ENCODE measurements at places on chromosomes 7 and 10.

DNA sequence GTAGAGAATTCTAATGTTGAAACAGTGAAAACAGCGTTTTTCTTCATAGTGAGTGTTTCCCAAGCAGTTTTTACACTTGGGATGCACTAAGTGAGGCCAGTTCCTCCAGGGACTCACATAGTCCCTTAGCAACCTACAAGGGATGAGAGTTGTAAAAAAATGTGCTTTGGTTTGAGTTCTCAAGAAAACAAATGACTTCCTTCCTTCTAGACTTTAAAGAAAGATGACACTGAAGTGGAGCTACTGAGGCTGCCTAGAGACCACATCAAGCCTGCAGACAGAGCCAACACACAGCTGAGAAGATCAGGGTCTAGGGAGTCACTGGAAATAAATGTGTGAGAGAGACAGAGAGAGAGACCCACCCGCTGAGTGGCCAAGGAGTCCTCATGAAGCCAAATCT lies 264.4 kb downstream of the TNS3 start:
- no peak for DNase-seq

GRCh38 chr10:49446031-49446430 lies 50.1 kb upstream of the DRGX start:
- peak; percentile 40 for DNase-seq

DNA sequence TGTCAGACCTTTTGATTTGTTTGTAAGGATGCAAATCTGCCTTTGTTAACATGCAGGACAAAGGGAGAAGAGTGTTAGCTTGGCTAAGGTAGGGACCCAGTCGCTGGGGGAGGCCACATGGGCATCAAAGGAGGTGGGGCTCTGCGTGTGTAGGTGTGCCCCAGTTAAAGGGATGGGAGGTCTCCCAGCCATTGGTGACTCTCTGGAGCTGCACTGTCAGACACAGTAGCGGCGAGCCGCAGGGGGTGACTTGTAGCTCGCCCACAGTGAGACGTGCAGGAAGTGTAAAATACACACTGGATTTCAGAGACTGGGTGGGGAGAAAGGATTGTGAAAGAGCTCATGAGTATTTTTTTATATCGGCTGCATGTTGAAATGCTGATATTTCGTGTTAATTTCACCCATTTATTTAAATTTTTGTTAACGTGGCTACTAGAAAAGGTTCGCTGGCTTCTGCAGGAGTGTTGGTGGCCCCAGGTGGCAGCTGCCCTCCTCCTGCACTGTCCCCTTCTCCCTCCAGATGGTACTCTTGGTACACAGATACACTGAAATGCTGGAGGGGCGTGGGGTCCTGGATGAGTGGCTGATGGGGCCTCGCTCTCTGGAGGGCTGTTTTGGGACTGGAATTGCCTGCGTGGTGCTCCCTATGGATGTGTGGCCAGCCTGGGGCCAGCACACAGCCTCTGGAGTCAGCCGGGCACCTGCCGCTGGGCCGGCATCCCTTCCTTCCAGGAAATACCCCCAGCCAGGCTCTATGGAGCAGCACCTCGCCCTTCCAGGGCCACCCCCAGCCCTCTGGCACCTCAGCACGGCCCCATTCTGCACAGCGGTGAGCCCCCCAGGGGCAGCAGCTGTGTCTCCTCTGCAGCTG lies 59.2 kb downstream of the LHPP start:
- peak; percentile 15 for DNase-seq

- DNase-seq, result no peak
Observed at GRCh38 chr7:104895522-104896236, 118.3 kb upstream of the KMT2E start.

- DNase-seq, result peak; percentile 46
Observed at GRCh38 chr7:41885748-41886147, 182.9 kb upstream of the INHBA start.

- no peak for DNase-seq
Observed at GRCh38 chr7:7789551-7789988, 71.2 kb upstream of the RPA3 start.

DNA sequence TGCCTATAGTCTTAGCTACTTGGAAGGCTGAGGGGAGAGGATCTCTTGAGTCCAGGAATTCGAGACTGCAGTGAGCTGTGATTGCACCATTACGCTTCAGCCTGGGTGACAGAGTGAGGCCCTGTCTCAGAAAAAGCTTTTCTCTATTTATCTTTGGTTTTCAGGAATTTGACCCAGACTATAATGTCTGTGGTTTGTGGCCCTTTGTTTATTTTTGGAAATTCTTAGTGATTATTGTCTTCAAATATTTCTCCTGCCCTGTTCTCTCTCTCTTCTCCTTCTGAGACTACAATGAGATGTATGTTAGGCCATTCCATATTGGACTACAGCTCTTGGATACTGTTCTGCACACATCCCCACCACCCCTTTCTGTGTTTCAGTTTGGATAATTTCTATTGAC lies 4.7 kb downstream of the MUC12 start:
- DNase-seq, result peak; percentile 63

DNA sequence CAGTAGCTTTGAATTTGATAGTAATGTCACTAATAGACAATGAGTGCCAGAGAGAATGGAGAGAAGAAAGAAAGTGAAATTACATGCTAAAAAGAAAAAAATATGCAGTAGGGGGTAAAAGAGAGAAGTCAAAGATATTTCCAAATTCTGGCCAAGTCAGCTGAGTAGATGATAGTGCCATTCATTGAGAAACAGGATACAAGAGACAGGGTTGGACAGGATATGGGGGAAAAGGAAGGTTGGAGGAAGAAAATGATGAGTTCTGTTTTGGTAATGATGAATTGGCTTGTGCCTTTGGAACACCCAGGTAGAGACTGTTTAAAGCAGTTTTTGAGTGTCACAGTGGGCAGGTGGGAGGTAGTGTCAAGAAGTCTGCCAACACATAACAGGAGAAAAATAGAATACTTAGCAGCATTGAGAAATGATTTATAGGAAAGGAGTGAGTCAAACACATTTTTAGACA lies 78.3 kb downstream of the LRRC17 start:
- no peak for DNase-seq

DNA sequence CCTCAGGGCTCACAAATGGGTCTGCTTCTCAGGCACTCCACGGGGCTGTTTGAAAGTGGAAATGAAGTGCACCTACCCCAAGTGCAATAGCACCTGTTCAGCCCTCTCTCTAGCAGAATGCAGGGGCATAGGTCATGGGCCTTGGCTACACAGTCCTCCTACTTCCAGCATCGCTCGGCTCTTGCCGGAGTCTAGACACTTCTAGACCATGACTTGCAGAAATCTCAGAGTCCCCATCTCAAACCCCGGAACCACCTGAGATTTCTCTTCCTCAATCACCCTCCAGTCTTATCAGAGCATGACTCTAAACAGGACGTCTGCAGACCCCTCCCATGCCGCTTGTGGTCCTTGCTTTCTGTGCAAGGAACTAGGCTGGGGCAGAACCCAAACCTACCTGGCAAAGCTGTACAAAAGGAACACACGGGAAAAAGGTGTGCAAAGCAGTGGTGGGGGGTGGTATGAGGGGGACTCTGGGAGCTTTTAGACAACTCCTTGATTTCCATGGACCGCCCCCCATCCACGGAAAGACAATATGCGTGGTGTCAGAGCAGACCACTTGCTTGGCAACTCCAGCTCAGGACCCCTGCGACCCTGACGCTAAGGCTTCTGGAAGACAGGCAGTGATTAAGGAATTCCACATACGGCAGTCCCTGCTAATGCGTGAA lies 13.8 kb downstream of the TMEM273 start:
- DNase-seq, result no peak

GRCh38 chr7:106947244-106947728 lies 82.2 kb downstream of the PIK3CG start:
- DNase-seq, result peak; percentile 81

DNA sequence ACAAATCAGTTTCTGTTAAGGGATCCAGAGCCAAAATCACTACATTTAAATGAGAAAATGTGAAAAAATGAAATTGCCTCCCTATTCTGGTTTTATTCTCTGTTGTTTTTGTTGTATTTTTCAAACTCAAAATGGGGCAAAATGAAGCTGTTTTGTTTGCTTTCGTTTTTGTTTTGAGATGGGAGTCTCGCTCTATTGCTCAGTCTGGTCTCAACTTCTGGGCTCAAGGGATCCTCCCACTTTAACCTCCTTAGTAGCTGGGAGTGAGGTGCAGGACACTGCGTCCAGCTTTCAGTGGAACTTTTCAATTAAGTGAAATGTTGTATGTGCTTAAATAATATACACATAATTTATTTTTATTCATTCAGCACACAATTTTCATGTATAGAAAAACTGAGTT lies 205.0 kb downstream of the SORCS1 start:
- DNase-seq, result no peak

DNA sequence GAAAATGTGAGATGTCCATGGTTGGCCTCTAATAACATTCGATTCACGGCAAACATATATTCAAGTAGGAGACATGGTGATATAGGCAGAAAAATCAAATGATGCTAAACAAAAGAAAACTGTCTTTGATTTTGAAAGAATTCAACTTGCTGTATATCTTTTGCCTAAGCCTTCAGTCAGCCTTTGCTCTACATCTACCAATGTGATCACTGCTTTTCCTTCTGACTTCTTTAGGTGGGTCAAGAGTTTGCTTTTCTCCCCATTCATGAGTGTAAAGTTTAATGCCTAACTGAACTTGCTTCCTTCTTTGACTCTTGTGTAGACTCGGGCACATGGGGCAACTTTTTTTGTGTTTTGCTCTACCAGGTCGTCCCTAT lies 417 bp upstream of the HIF1AN start:
- no peak for DNase-seq

GRCh38 chr10:60944058-60944909 lies at the start of gene RHOBTB1:
Gene RHOBTB1 (minus strand): TSS chr10:60944185. CDS start chr10:60911542, 32,643 bp downstream.
- peak; percentile 89 for DNase-seq

GRCh38 chr10:58868736-58869435 lies 307.6 kb upstream of the PHYHIPL start:
- peak; percentile 56 for DNase-seq

DNA sequence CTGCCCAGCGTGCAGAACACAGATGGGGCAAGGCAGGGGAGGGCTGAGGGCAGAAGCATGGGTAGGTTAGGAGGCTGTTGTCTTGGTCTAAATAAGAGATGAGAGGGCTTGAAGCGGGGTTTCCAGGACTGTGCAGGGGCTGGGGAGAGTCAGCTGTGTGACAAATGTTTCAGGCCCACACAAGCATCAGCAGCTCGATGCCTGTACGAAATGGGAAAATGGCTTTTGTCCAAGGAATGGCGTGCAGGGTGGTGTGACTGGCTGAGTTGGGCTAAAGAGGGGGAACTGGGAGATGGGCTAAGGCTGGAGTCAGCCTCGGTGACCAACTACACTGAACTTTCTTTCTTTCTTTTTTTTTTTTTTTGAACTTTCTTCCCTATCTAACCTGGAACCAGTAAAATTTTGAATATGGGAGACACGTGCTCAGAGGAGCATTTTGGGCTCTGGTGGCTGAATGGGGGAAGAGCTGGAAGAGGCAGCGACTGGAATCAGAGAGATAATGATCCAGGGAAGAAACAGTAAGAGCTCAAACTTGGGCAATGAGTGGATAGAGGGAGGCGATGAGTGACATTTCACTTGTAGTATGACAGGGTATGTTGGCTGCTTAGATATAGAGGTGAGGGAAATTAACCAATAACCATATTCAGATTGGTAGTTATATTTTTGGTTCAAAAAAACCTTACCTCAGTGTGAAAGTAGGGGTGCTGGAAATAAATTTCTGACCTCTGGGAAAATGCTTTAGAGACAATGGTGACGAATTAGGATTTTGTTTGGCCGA lies 10.2 kb upstream of the EPHA1 start:
- DNase-seq, result no peak

DNA sequence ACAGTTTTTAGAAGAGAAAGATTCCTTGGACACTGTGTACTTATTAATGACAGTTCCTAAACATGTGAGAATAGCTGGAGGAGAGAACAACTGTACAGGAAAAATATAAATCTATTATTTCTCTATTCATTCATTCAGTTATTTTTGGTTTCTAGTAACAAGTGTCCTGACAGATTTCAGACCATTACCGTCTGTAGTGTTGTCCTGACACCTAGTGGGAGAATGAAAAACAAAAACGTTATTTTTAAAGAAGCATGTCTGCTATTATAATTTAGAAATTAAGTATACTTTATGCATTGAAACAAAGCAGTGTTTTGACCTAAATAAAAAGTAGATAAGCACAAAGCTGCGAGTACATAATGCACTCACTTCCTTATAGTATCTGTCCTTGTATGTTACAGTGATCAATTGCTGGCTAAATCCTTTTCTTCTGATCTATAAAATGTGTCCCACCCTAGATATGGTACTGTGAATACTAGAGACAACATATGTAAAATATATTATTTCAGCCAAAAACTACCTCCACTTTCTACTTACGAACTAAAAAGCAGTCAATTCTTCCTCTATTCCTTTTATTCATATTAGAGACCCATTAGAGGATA lies 575.6 kb downstream of the ARL4A start:
- peak; percentile 38 for DNase-seq

- DNase-seq, result no peak
Observed at GRCh38 chr7:128311013-128311412, 32.7 kb downstream of the RBM28 start.

GRCh38 chr7:146004805-146005204 lies 111.8 kb upstream of the CNTNAP2 start:
- no peak for DNase-seq

- DNase-seq, result no peak
Observed at GRCh38 chr7:50317697-50318669, 13.5 kb downstream of the IKZF1 start.

- DNase-seq, result peak; percentile 44
Observed at GRCh38 chr10:27153845-27154193, 365 bp downstream of the YME1L1 start.

GRCh38 chr10:1416456-1417037 lies 320.8 kb downstream of the ADARB2 start:
- DNase-seq, result no peak

- no peak for DNase-seq
Observed at GRCh38 chr7:35253460-35253709, 515 bp downstream of the TBX20 start.

GRCh38 chr7:4500812-4501211 lies 181.3 kb upstream of the FOXK1 start:
- DNase-seq, result no peak

GRCh38 chr7:78587443-78588044 lies 789.0 kb downstream of the PHTF2 start:
- DNase-seq, result peak; percentile 46

DNA sequence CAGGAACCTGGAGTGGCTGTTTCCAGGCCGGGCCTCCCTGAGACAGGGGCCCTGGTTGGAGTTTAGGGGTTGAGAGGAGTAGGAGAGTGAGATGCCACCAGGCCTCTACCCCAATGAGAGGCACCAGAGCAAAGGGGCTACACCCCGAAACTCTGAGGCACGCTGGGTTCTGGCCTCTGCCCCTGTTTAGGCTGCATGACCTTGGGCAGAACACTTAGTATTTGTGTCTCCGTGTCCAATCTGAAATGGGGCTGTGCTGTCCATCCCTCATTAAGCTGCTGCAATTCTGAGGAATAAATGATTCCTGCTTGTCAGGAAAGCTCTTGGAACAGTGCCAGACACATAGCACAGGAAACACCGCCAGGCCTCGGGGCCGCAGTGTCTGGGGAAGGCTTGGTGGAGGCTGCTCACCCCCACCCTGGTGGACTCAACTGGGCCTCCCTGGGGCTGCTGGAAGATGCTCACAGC lies 40.5 kb upstream of the SAMD8 start:
- DNase-seq, result peak; percentile 14
